Muscle of arm (tissue), 14 donors: ENCODE measurements at places on chromosomes 12 and 14. TPM values are rescaled to one million over a fixed set of nuclear protein-coding genes. Genes with fewer than 3 reads are reported as not detected.

DNA sequence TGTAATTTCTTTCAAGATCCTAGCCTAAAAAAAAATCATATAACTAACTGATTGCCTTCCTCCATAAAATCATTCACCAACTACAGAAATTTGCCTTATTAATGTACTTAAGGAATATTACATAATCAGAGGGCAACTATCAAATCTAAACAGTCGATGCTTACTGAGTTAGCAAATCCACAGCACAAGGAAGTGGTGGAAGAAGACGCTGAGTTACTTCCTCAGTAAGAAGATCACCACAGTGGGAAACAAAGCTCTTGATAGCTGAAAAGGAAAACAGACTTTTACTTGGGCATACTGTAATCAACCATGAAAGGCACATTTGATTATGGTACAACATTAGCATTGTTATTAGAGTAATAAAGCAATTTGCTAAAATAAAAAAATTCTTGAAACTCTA, 48.7 kb downstream of the HEATR5A start:
- no peak for DNase-seq

DNA sequence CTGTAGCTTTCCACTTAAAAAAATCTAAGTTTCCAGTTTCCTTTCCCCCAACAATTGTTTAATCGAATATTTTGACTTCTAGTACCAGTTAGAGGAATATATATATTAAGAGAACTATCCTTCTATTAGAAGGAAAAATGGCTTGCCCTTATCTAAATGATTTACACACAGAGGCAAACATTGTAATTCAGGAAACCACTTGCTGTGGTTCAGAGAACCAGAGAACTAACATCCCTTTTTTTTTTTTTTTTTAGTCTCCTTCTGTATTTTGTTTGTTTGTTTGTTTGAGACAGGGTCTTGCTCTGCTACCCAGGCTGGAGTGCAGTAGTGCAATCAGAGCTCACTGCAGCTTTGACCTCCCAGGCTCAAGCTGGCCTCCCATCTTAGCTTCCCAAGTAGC, 746.6 kb downstream of the VRK1 start:
- no peak for DNase-seq

The PLBD1 gene
- 11.2 TPM for polyA plus RNA-seq

DNA sequence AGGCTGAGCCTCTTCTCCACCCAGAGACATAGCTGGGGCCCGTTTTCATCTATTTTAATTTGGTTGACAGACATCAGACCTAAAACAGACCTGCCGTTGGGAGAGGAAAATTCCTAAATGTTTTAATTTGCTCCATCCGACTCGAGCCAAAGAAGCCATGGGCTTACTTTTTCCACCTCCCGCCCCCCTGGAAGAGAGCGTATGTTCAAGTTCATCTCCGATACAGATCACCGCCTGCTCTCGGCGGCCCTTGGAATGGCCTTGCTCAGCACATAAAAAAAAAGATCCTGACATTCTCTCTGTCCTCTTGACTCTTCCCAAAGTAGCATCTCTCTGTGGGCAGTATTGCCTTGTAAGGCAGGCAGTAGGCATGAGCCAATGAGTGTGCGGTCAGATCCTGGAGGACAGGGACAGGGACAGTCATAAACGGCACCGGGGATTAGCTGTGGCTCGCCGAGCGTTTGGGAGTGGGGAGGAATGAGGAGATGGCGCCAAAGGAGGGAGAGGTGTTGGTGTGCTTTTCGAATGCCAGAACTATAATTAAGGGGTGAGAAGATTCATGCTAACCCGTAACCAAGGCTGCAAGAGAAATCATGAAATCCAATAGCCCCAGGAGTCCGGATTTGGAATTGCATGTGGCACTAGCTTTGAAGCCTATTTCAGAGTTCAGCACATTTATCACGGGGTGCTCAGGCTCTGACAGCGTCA, 47.9 kb upstream of the MEG3 start:
- peak; percentile 36 for DNase-seq

The TMEM253 gene
- 0.82 TPM for polyA plus RNA-seq

The TAS2R20 gene
- polyA plus RNA-seq: not detected

The CD63 gene
- 695 TPM for polyA plus RNA-seq

GRCh38 chr14:22622255-22622654, 21.9 kb downstream of the OR6J1 start:
- DNase-seq: no peak

The NRIP2 gene
- 6.8 TPM for polyA plus RNA-seq

GRCh38 chr14:88179716-88180115, 143.4 kb downstream of the KCNK10 start:
- DNase-seq: no peak

The IPO4 gene
- 23.6 TPM for polyA plus RNA-seq

DNA sequence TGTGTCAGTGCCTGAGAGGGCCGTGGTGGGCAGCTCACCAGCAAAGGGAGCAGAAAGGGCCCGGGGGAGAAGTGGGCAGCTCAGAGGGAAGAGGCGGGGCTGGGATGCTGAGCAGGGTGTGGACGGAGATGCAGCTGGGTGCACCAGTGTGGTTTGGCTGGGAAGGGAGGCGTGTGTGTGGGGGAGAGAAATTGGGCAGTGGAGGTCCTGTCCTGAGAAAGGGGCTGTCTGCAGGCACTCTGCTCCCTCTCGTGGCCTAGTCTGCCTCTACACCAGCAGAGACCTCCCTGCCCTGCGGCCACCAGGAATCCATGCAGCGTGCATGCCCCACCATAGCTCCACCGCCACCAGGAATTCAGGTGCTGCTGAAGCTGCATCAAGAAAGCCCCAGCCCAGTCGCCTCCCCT, 6.4 kb downstream of the TMEM121 start:
- no peak for DNase-seq

- no peak for DNase-seq
Measured at GRCh38 chr12:12612358-12612757, 682 bp downstream of the CREBL2 start.

The ADAM21 gene
- 0.32 TPM for polyA plus RNA-seq

GRCh38 chr14:93537951-93538350, 107.2 kb downstream of the UNC79 start:
- no peak for DNase-seq

GRCh38 chr14:51473808-51474565, 177.7 kb upstream of the FRMD6 start:
- DNase-seq: no peak

DNA sequence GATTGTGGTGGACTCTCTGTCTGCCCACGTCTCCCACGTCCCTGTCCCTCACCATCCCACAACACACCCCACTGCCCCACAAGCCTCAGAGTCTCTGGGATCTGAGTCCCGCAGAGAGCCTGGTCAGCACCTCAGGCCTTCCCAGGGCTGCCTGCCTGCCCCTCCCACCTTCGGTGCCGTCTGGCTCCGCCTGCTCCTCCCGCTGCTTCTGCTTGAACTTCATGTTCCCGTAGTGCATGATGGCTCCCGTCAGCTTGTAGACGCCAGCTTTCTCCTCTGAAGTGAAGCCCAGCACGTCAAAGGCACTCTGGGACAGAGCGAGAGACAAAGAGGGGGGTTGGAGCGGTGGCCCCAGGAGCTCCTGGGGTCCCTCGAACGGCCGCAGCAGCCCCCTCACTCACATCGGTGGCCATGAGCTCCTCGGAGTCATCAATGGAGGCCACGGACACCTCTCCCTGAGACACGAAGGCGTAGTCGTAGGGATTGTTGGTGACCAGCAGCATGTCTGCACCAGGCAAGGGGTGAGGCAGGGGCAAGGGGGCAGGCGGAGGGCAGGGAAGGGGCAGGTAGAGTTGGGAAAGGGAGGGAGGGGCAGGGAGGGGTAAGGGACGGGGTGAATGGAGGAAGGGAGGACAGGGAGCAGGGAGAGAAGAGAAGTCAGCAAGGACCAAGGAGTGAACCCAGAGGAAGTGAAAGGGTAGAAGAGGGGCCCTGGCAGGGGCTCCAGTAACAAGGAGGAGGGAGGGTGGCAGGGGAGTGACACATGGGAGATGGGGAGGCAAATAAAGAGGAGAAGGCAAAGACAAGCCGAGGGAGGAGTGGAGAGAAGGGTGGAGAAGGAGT, 5.6 kb downstream of the MYH6 start:
- DNase-seq: no peak

The C12orf54 gene
- not detected for polyA plus RNA-seq

GRCh38 chr12:51238037-51238509, 553 bp upstream of the DAZAP2 start:
- no peak for DNase-seq
